ENCODE measurements at places on chromosomes 2 and 18. TPM values are rescaled to one million over a fixed set of nuclear protein-coding genes. Genes with fewer than 3 reads are reported as not detected.

The XRCC5 gene
- 390 TPM for total RNA-seq

The CUL3 gene
- 76.7 TPM for total RNA-seq

The ACTG2 gene
- not detected for total RNA-seq

The POMC gene
- total RNA-seq, result not detected

GRCh38 chr2:138421971-138422335 lies 79.6 kb upstream of the SPOPL start:
- peak; percentile 58 for DNase-seq

GRCh38 chr2:88179228-88179679 lies 9.1 kb downstream of the THNSL2 start:
- DNase-seq, result no peak

- no peak for DNase-seq
These were observed 144.2 kb upstream of the DLGAP1 start for GRCh38 chr18:4599312-4599711.

DNA sequence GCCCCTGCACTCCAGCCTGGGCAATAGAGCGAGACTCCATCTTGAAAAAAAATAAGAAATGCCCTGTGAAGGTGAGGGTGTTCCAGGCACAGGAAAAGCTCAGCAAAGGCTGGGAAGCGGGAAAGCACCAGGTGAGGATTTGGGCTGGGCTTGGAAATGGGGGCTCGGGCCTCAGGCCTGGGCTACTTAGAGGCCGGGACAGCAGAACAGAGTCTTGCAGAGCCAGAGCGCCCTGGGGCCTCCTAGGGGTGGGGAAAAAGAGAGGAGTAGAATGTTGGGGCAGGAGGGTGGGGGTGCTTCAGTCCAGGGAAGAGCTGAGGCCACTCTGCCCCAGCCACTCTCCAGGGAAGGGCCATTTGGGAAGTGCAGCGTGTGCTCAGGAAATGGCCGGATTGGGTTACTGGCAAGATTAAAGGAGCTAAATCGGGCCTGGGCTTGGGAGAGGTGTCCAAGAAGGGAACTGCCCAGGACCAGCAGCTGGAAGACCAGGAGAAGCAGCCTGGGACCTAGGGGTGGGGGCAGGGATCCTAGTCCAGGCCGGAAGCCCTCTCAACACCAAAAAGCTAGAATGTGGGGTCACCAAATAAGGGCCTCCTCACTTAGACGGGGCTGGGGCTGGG lies 13.8 kb upstream of the DES start:
- DNase-seq, result no peak

GRCh38 chr2:217103752-217104545 lies 244.1 kb upstream of the TNP1 start:
- peak; percentile 24 for DNase-seq

All from H4 (cell line).